Activated CD8-positive, alpha-beta memory T cell treated with anti-CD3 and anti-CD28 coated beads, Interleukin-2, amount 10 ng/mL, durations not matched to agents 7 days and 5 days (primary cell): ENCODE measurements at places on chromosomes 2 and 18. TPM values are rescaled to one million over a fixed set of nuclear protein-coding genes. Genes with fewer than 3 reads are reported as not detected.

- DNase-seq = no peak
Observed at GRCh38 chr2:193583638-193584400, 1389.1 kb upstream of the TMEFF2 start.

- DNase-seq = no peak
Observed at GRCh38 chr2:181117206-181117925, 137.0 kb downstream of the UBE2E3 start.

- no peak for DNase-seq
Observed at GRCh38 chr2:37125416-37125815, 31.4 kb downstream of the EIF2AK2 start.

DNA sequence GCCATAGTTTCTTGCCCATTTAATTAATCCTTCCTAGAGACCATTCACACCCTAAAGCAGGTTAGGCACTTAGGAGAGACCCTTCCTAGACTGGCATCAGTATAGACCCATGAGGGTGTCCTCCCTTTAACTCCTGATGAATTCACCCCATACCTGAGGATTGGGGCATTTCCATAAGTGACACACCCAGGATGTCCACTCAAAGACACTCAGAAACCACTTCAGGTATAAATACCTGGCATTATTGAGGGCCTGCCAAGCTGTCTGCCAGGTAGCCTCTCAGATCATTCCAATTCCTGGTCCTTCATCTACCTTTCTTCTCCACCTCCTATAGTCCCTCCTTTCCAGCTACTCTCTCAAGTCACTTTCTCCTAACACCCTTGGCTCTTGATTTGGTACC is 57.5 kb upstream of the SLC14A2 start:
- DNase-seq = no peak

DNA sequence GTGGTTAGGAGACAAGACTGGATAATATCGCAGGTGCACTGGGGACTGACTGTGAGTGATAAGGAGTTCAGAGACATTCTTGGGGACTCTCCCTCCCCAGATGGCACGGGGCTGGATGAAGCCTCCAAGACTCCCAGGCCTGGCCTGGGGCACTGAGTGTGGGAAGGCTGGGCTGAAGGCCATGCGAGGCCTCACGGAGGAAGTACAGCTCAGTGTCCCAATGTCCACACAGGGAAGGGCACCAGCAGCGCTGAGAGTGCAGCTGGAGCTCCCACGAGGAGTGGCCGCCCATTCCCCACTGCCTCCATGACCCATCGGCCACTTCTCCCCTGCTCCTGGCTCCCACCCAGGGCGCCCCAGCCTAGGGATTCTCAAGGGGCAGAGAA is 6.5 kb downstream of the MFSD2B start:
- no peak for DNase-seq

DNA sequence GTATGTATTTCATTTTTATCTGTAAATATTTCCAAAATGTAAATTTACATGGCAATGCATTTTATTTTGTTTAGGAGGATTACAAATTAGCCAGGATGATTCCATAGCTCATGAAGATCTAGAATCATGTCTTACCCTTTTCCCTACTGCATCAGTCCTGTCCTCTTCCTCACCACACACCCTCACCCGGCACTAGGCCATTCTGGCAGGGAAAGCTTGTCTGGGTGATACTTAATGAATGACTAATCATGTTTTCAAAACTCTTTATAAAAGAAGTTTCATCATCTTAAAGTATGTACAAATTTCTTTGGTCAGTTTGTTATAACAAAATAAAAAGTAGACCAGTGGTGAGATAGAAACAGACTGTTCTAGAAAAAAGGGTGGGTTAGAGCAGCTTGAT is 283.3 kb upstream of the VWC2L start:
- DNase-seq = no peak

Gene MATN3
- total RNA-seq = not detected

Gene RPIA
- total RNA-seq = 54.4 TPM

Gene FHOD3
- total RNA-seq = not detected
